Stimulated activated CD4-positive, alpha-beta T cell treated with anti-CD3 and anti-CD28 coated beads, TNF-alpha, amount 100 ng/mL, for 1 hour (primary cell): ENCODE measurements at places on chromosomes 3 and 15.

DNA sequence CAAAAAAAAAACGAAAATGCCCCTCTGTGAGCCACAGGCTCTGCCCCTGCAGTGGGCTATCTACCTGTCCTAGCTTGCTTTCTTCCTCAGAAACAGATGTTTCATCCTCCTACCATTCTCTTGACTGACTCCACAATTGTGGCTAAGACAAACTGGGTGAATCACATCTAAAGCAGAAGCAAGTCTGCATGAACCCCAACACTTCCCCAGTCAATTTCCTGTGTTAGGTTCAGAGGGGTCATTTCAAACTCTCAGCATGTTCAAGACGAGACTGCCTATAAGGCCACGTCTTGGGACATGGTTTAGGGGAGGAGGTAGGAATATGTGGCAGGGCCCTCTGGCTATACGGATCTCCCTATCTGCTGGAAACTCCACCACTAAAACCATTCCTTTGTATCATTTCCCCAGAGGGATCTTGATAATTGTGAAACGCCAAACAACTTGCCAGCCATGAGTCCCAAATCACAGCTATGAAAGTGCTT is 28.6 kb upstream of the ANKDD1A start:
- DNase-seq, result no peak

GRCh38 chr3:114411811-114412803 is 118.3 kb downstream of the TIGIT start:
- no peak for DNase-seq

DNA sequence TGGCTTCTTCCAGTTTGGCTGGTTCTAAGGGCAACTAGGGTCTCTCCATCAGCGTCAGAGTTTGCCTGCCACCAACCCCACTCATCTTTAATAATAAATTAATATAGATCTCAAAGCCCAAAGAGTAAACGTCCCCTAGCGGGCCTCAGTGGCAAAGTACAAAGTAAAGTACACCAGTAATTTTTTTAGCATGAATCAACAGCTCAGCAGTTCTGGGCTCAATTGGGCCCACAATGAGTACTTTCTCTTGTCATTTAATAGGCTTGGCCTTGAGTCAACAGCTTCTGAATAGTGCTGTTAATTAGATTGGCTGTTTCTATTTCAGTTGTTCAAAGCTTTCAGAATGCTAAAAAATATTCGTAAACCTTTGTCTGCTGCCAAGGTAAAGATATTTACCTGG is 89.0 kb upstream of the PFN2 start:
- DNase-seq, result no peak

DNA sequence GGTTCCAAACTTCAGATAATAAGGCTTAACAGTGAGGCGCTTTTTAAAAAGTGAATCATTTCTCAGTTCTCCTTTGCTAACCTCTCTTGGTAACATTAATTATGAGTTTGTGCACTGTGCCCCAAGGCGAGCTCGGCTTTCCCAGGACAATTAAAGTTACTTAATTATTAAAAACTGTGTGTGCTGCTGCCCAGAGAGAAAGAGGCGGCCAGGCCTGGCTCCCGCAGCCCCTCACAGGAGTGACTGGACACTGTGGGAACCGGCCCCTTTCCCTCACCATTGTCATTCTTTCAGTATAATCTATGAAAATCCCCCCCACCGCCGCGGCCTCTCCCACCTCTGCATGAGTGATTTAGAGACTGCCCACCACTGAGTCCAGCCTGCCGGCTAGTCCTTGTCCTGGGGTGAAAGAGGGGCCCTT is 43.1 kb upstream of the HES1 start:
- DNase-seq, result no peak

DNA sequence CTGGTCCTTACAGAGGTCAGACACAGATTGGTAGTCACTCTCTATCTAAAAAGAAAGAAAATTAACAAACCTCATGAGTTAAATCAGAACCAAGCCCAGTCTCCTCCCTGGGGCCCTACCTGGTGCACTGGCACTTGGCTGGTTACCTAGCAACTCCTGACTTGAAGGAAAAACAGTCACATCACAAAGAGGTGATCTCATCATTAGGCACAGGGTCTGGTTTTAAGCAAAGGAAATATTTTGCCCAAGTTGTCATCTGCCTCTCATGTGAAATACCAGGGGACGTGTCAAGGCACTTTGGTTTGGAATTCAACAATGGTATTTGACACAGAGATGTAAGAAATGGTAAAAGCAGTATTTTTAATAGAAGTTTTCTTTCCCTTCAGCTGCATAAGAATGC is 47.7 kb upstream of the FMN1 start:
- DNase-seq, result no peak

- no peak for DNase-seq
These were observed 93.8 kb downstream of the FHIT start for GRCh38 chr3:61157414-61157813.

- DNase-seq, result no peak
These were observed 1.8 kb downstream of the GSK3B start for GRCh38 chr3:120092474-120092873.

DNA sequence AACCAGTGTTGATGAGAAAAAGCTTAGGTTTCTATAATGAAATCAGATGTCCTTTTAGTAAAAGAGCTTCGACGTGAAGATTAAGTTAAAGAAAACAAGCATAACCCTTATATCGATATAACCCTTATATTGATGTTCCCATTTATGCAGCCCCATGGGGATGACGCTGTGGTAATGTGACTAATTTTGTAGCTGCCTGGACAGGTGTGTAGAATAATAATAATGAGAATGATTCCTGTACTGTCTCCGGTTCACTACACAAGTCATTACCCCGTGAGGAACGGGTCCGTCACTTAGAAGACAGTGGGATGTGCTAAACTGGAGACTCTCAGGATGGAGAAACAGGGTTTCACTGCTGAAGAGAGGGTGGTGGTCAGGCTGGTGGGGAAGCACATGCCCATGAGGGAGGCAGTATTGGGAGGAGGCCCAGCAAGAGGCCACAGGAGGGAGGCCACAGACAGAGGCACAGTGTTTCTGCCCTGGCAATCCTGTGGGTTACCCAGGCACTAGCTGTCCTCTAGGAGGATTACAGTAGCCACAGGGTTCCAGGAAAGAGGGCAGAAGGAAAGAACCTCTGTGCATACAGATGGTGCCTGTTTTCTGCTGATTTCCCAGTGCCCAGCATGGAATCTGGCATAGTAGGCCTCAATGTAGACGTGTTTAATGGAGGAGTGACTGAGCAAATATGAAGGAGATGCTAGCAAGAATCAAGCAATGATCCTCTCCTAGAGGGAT is 191.1 kb upstream of the TSC22D2 start:
- no peak for DNase-seq

DNA sequence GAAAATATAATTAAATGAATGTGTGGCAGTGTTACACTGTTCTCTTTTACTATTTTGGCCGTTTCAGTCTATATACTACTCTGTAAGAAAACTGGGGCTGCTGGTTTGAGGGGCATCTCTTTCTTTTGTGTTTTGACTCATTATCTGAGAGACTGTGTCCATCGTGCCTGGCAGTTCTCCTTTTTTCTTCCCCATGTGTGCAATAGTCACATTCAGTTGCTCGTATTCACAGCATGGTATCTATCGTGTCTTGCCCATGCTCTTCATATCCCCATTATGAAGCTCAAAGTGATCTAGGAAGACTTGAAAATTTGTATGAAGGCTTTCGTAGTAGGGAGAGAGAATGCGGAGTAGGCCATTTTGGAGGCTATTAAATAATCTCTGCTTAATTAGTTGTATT is 29.8 kb upstream of the FAH start:
- DNase-seq, result no peak

GRCh38 chr3:197458179-197458707 is 97.5 kb downstream of the BDH1 start:
- no peak for DNase-seq

GRCh38 chr15:63982381-63982854 is 63.9 kb downstream of the DAPK2 start:
- DNase-seq, result no peak

GRCh38 chr15:32870240-32871033 is 152.6 kb downstream of the GREM1 start:
- no peak for DNase-seq

DNA sequence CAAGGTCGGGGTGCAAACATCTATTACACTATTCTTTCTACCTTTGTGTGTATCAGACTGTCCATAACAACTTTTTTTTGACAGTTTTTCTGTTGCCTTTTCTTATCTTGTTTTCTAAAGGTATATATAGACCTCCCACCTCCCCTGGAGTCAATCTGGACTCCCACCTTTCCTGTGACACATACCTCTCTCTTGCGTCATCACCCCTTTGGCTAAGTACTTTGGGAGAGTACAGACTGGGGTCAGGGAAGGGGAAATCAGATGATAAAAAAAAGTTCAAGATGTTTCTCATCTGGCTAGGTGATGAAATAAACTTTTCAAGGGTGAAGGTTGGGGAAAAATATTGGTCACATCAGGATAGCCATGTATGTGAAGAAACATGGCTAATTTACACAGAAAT is 17.2 kb downstream of the TSPAN3 start:
- DNase-seq, result no peak

- no peak for DNase-seq
These were observed 17.7 kb downstream of the NTRK3 start for GRCh38 chr15:88238618-88239430.

- DNase-seq, result no peak
These were observed 88.1 kb downstream of the ADAMTS9 start for GRCh38 chr3:64599651-64600050.

DNA sequence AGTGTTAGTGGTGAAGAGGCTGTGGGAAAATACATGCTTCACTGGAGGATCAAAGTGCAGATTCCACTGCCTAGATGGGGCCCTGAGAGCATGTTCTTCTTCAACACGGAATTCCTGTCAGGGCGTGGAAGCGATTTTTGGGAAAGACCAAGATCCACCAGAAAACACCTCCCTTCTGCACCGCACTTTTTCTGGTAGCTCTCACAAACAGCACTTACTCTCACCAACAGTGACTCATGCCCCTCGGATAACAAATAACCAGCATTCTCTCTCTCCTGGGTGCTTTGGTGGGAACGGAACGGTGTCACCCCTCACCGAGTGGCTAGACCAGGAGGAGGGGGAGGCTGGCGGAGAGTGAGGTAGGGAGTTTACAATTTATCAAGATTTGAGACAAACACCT is 40.1 kb downstream of the ADAMTSL3 start:
- DNase-seq, result no peak

DNA sequence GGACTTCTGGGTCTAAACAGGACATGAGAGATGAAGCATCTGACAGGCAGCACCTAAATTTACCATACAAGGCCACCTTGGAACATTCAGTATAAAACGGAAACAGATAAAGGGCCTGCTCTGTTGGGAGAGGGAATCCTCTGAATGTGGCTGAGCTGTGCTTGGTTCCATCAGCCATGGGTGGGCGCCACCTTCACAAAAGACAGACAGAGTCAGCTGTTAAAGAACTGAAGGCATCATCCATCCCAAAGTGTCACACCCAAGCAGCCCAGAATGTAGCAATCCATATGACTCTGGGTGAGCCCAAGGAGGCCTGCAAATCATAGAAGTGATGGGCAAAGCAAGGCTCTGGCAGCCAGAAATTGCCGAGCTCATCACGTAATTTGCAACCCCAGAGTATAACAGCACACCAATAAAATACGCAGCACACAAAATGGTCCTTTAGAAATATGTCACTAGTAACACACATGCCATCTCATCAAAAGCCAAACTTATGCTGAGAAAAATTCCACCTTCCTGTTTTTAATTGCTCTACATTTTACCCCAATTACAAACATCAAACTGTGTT is 24.8 kb upstream of the RBP1 start:
- DNase-seq, result no peak

- DNase-seq, result no peak
These were observed 164.1 kb upstream of the SLC2A2 start for GRCh38 chr3:171190668-171191067.

GRCh38 chr15:87764461-87765240 is 491.9 kb downstream of the NTRK3 start:
- DNase-seq, result no peak

DNA sequence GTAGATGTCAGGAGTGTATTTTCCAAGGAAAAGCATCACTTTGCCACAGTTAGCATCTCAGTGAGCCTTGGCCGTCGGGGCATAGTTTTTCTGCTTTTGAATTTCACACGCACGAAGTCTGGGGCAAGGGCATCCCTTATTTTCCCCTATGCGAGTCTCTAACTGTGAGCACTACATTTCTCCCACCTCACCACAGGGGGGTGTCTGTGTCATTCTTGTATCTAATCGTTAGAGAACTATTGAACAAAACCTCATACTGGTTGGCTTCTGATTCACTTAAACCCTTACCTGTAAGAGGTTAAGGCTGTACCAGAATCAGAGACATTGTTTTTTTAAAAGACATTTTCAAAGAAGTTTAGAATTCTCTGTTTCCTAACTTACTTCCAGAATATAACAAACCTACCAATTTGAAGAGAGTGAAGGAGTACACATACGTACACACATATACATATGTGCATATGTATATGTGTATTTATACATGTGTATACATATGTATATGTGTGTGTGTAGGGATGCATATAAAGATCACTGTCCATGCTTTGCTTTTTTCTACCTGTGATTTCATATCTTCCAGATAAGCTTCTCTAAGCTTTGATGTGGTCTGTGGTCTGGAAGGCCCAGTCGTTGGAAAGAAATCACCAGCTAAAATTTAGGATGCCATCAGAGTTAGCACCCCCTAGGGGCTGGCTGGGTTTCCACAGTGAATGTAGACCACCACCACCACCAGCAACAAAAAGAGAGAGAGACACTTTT is 49.4 kb downstream of the MYZAP start:
- DNase-seq, result no peak

DNA sequence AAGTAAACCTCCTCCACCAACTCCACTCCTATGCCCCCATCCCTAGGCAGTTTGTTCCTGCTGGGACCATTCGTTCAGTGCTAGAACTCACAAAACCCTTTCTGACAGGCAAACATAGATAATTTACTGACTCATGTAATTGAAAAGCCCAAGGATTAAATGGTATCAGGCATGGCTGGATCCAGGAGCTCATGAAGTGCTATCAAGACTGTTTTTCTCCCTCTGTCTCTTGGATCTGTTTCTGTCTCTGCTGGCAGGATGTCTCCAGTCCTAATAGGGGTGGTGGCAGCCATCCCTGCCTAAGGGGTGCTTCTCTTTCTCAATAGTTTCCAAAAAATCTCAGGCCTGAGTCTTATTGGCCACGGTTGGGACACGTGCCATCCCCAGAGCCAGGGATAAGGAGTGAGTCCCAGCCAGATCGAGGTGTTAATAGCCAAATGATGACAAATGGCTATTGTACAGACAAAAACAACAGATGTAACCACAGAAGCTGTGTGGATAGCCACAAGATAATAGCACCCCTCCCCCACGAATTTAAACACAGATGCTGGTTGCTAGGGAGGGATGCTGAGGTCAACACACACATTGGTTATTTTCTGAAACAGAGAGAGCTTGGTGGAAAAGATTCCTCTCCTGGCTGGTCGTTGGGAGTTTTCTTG is 168.6 kb downstream of the SHQ1 start:
- DNase-seq, result no peak

GRCh38 chr3:113055201-113055600 is 64.4 kb downstream of the GTPBP8 start:
- DNase-seq, result no peak

DNA sequence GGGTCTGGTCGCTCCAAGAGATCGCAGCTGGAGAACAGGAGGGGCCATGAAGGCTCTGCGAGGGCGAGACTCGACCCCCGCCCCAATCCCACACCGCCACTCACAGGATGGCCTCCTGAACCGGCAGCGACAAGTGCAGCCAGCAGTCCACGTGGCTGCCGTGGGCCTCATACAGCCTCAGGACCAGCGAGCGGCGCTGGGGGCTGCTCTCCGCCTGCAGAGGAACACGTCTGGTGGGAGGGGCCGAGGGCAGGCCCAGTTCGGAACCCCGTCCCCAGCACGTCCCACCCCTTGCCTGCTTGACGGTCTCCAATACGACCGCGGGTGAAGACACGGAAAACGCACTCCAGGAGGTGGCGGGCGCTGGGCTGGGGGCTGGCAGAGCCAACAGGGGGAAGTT is 9.2 kb downstream of the NEIL1 start:
- DNase-seq, result no peak

GRCh38 chr3:109023656-109024254 is 70.1 kb upstream of the GUCA1C start:
- DNase-seq, result no peak
